ENCODE measurements at places on chromosomes 7 and 10. TPM values are rescaled to one million over a fixed set of nuclear protein-coding genes. Genes with fewer than 3 reads are reported as not detected.

The CARD11 gene
- total RNA-seq: not detected

GRCh38 chr10:80465839-80466590, 11.9 kb downstream of the TSPAN14 start:
- H3K4me3 ChIP-seq: no peak overlapping the region
- H3K4me1 ChIP-seq: peaks cover 78% of the 10 kb centered on the region
- H3K27ac ChIP-seq: peak overlapping the region; percentile 60
- peaks cover 5% of the 10 kb centered on the region for H3K27me3 ChIP-seq

DNA sequence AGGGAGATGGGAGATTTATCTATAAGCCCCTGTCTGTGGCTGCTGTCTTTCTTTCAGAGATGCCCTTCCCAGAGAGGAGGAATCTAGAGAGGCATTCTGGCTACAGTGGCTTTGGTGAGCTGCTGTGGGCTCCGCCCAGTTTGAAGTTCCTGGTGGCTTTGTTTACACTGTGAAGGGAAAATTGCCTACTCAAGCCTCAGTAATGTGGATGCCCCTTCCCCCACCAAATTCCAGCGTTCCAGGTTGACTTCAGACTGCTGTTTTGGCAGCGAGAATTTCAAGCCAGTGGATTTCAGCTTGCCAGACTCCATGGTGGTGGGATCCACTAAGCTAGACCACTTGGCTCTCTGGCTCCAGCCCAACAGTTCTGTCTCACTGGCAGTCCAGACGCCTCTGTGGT, 951.6 kb downstream of the CCSER2 start:
- no peaks in the 10 kb centered on the region for H3K36me3 ChIP-seq
- H3K4me1 ChIP-seq: no peaks in the 10 kb centered on the region
- H3K27me3 ChIP-seq: no peaks in the 10 kb centered on the region
- no peak overlapping the region for H3K27ac ChIP-seq

DNA sequence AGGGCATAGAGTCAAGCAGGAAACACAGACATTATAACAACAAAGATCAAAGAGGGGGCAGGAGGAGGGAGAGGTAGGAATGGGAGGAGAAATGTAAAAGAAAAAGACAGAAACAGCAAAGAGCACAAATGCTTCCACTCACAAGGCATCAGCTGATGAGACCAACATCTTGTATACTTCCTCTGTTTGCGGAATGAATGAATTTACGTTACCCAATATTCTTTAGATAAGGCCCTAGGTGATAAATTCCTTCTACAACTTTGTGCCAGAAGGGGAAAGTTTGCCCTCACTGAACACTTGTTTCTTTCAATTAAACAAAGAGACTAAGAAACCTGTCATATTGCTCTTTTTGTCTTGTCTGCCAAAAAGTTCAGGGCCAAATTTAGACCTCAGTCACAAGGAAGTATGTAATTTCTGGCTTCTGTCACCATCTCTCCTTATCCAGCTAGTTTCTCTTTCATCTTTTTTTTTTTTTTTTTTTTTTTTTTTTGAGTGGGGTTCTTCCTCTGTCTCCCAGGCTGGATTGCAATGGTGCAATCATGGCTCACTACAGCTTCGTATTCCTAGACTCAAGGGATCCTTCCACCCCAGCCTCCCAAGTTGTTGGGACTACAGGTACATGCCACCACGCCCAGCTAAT, 116.4 kb upstream of the NANOS1 start:
- no peaks in the 10 kb centered on the region for H3K36me3 ChIP-seq
- peaks cover 21% of the 10 kb centered on the region for H3K4me1 ChIP-seq
- DNase-seq: no peak
- no peak overlapping the region for H3K27ac ChIP-seq
- H3K27me3 ChIP-seq: peaks cover 13% of the 10 kb centered on the region

Measured in HFFc6 (cell line).